ENCODE measurements at places on chromosomes 12 and 14. TPM values are rescaled to one million over a fixed set of nuclear protein-coding genes. Genes with fewer than 3 reads are reported as not detected.

ATG14 gene
- total RNA-seq: 12.6 TPM

OR6C2 gene
- total RNA-seq: not detected

RFLNA gene
- total RNA-seq: 32.5 TPM

BIN2 gene
- total RNA-seq: not detected

ACOT4 gene
- total RNA-seq: 0.27 TPM

PLBD1 gene
- 0.09 TPM for total RNA-seq

MRPS35 gene
- total RNA-seq: 38.5 TPM

DIO3 gene
- total RNA-seq: not detected

MYF5 gene
- not detected for total RNA-seq

CLEC2B gene
- total RNA-seq: 36.7 TPM

FZD10 gene
- not detected for total RNA-seq

RASSF8 gene
- total RNA-seq: 75.2 TPM

SLC39A2 gene
- total RNA-seq: not detected

CD9 gene
- total RNA-seq: 1,308 TPM

RTL1 gene
- total RNA-seq: not detected

CATSPERB gene
- not detected for total RNA-seq

SPTB gene
- under 0.01 TPM for total RNA-seq

CLEC1B gene
- total RNA-seq: not detected

ITGA5 gene
- total RNA-seq: 714 TPM

EDDM3A gene
- total RNA-seq: not detected

C12orf50 gene
- total RNA-seq: not detected

GCH1 gene
- total RNA-seq: 1.4 TPM

CLEC4D gene
- total RNA-seq: not detected

MON2 gene
- 35.5 TPM for total RNA-seq

CAPZA3 gene
- total RNA-seq: not detected

NYNRIN gene
- total RNA-seq: 8.0 TPM

C14orf180 gene
- total RNA-seq: not detected

ESRRB gene
- not detected for total RNA-seq

PLEKHH1 gene
- total RNA-seq: 0.38 TPM

SSTR1 gene
- 0.09 TPM for total RNA-seq

PTPRB gene
- 187 TPM for total RNA-seq

CARMIL3 gene
- total RNA-seq: not detected

TAS2R20 gene
- 1.9 TPM for total RNA-seq

KCNMB4 gene
- 1.0 TPM for total RNA-seq

LRRK2 gene
- total RNA-seq: 2.0 TPM

EEF1AKMT3 gene
- 2.7 TPM for total RNA-seq

MYF6 gene
- total RNA-seq: not detected

SLC5A8 gene
- not detected for total RNA-seq

LRFN5 gene
- under 0.01 TPM for total RNA-seq

Measured in endothelial cell of coronary artery (primary cell).